ENCODE measurements at places on chromosomes 2 and 18.

DNA sequence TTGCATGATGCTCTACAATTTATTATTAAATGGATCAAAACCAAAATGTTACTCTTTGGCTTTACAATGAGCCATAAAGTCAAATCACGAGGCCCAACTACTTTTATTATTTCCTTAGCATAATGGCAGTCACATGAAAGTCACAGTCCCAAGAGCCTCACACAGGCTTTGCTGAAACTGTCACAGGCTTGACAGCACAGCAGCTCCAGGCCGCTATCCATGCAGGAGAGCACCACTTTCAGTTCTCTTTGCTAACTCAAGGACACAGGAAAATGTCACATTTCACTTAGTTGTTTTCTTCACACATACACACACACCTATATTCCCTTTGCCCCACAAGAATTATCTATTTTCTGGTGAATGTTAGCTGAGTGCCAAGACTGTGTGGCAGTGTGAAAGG is 11.1 kb upstream of the MSGN1 start:
- DNase-seq: no peak

DNA sequence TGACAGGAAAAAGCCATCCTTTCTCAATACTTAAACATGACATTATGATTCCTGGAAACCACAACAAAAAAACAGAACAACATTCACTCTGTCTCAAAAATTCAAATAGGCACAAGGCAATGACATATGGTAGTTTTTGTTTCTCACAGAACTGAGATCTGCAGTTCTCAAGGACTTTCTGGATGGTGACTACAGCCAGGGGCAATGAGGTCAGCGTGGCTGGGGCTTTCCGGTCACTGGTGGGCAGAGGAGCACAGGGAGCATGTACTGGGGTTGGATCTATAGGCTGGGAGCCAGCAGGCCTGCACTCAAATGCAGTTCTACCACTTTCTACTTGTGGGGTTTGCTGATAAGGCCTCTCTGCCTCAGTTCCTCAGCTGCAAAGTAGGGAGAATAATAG is 72.0 kb downstream of the CTAGE1 start:
- DNase-seq: no peak

DNA sequence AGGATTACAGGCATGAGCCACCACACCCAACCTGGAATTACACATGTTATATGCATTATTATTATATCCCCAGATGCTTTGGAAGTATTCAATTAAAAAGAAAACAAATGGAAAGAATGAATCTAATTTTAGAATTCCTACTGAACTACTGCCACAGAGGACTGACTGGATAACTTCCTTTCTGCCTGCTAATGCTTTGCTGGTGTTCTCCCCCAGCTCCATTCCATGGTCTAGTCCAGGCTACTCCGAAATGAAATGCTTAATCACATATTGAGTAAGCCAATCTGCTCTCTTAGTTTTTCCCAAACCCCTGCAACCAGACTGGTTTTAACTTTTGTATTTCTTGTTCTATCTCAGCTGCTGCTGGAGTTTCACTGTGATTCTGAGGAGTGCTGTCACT is 519.1 kb downstream of the SOX11 start:
- DNase-seq: no peak

GRCh38 chr2:439077-439476 is 151.2 kb upstream of the ALKAL2 start:
- no peak for DNase-seq

- DNase-seq: no peak
Observed at GRCh38 chr2:19829672-19830071, 72.1 kb downstream of the TTC32 start.

GRCh38 chr2:224837558-224837957 is 121.4 kb upstream of the CCDC195 start:
- no peak for DNase-seq

DNA sequence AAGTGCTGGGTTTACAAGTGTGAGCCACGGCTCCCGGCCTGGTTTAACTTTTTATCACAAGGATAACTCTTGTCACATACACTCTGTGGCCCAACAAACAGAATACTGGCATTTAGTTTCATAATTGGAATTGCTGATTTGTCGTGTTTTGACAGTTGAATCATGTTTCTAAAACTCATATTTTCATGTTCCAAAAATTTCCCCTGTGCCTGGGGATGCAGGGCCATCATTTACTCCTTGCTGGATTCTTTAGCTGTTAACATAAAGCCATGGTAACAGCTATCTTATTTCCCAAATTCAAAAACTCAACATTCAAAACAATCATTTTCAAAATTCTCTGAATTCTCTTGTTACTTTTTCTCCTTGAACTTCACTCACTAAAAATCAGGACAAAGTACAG is 16.5 kb upstream of the ATG16L1 start:
- no peak for DNase-seq

DNA sequence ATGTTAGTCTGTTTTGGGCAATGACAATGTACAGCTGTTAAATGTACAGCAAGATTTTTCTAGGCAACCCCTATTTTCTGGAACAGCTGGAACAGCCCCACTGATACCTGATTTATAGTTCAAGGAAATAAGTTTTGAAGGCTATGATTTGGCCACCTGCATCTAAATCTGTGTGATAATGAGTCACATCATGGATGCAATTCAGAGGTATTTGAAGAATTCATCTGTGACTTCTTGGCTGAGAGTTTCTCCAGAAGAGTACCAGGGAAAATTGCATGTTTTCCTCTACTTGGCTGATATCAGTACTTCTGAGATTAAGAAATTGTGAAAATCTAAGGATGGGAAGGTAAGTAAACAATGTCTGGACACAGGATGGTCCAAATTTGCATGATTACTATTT is 40.7 kb upstream of the NT5C1B start:
- DNase-seq: no peak

DNA sequence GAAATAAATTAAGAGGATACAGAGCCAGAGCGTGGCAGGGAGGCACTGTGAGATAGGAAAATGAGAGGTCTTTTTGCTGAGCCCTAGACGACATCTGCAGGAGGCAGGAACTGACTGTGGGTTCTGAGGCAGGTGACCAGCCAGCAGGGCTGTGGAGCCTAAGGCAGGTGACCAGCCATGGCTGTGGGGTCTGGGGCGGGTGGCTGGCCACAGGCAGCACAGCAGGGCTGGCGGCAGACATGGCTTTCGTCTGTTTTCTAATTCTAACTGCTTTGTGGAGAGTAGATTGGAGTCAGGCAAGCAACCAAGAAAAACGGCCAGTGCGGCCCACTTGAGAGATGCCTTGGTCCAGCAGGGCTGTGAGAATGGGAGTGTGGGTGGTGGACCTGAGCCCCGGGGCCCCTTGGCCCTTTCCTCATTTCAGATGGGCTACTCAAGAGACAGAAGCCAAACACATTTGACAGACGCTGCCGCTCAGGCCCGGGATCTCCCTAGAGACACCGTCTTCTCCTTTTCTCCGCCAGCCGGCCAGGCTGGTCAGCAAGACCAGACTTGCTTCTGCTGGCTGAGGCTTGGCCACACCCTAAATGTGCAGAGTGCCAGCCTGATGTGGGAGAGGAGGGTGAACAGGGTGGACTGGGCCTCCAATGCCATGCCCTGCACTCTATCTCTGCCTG is 19.7 kb upstream of the GNAL start:
- no peak for DNase-seq

GRCh38 chr2:168005586-168005985 is 241.8 kb downstream of the STK39 start:
- DNase-seq: no peak

GRCh38 chr2:37866171-37866934 is 58.7 kb upstream of the RMDN2 start:
- no peak for DNase-seq

- DNase-seq: no peak
Observed at GRCh38 chr2:74694281-74694680, 40.2 kb downstream of the SEMA4F start.

- no peak for DNase-seq
Observed at GRCh38 chr2:207993151-207993763, 32.1 kb downstream of the PLEKHM3 start.

DNA sequence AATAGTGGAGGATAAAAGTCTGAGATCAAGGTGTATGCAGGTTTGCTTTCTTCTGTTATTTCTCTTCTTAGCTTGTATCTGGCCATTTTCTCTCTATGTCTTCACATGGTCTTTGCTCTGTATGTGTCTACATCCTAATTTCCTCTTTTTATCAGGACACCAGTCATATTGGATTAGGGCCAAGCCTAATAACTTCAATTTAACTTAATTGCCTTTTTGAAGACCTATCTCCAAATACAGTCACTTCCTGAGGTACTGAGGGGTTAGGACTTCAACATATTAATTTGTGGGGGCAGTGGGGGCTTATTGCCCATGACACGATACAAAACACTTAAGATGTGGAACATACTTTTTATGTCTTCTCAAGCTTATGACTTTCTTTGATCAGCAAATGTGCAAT is 632.9 kb upstream of the CELF4 start:
- DNase-seq: no peak

GRCh38 chr2:134527381-134527780 is 191.4 kb downstream of the TMEM163 start:
- DNase-seq: no peak

DNA sequence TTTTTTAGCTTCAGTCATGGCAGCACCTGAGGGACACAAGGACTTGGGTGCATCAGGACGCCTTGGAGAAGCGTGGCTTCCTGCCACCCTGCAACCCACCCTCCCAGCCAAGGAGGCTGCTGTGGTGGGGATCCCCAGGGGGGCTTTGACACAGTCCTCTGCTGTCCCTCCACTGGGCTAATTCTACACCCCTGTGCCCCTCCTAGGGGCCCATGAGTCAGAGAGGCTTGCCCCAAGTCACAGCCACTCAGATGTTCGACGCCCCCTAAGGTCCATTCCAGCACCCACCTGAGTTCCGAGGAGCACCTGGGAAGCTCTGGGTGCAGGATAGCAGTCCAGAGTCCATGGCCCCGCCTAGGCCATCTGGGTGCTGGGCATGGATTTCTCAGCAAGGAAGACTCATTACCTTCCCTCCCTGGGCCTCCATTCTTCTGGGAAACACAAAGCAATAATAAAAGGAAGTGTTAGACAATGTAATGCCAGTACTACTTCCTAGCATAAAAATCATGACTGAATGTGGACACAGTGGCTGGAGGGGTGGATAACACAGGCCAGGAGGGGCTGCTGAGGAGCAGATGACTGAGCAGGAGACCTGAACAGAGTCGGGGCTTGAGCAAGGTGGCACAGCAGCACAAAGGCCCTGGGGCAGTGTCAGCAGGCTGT is 3.7 kb downstream of the ALPG start:
- no peak for DNase-seq

DNA sequence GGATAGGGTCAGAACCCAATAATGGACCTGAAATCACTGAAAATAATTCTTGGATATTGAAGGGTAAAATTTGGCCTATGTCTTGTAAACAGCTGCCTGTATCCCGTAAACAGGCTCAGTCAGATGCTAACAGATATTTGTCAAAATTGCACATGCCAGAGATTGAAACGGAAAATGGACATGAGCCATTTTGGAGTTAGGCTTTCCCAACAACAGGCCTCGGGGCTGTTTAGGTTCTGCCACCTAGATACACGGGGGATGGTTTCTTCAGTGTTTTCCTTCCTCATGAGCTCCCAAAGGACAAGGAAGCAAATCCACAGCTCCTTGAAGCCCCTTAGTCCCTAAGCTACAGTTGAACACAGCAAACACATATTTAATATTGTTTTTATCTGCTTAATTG is 204.2 kb upstream of the FOSL2 start:
- no peak for DNase-seq

- DNase-seq: no peak
Observed at GRCh38 chr2:69769272-69769671, 27.3 kb downstream of the ANXA4 start.

- DNase-seq: no peak
Observed at GRCh38 chr2:121902616-121903015, 147.2 kb downstream of the TSN start.

Measured in cerebellar nuclear complex (tissue), 1 donor.